ENCODE measurements at places on chromosomes 2 and 18. TPM values are rescaled to one million over a fixed set of nuclear protein-coding genes. Genes with fewer than 3 reads are reported as not detected.

The HTR2B gene
- not detected for total RNA-seq

GRCh38 chr18:519019-519879 is 18.7 kb upstream of the COLEC12 start:
- no peak overlapping the region for H3K4me3 ChIP-seq
- H3K36me3 ChIP-seq: no peaks in the 10 kb centered on the region
- H3K4me1 ChIP-seq: no peaks in the 10 kb centered on the region
- no peak overlapping the region for H3K27ac ChIP-seq
- peaks cover 28% of the 10 kb centered on the region for H3K27me3 ChIP-seq

GRCh38 chr18:71784777-71785176 is 759.4 kb downstream of the CBLN2 start:
- H3K4me3 ChIP-seq: no peak overlapping the region
- H3K4me1 ChIP-seq: no peaks in the 10 kb centered on the region
- H3K27ac ChIP-seq: no peak overlapping the region
- no peak for DNase-seq
- H3K27me3 ChIP-seq: no peaks in the 10 kb centered on the region
- H3K36me3 ChIP-seq: no peaks in the 10 kb centered on the region

DNA sequence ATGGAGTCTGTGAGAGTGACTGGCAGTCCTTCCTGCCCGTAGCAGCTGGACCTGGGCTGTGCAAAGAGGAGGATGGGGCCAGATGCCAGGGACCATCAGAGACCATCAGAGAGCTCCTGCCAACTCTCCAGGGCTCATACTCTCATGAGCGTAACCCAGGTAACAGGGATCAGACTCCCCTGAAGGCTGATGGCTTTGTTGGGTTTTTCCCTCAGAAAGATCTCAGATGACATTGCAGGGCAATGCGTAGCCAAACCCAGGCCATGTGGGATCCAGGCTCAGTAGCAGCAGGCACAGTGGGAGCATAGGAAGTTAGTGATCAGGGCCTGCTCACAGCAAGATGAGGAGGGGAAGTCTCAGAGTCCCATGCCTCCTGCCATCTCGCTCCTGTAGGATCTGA is 218.0 kb downstream of the LOXHD1 start:
- H3K36me3 ChIP-seq: peaks cover 7% of the 10 kb centered on the region
- H3K4me1 ChIP-seq: no peaks in the 10 kb centered on the region
- DNase-seq: no peak
- H3K27ac ChIP-seq: no peak overlapping the region
- H3K4me3 ChIP-seq: no peak overlapping the region

The EN1 gene
- total RNA-seq: not detected

GRCh38 chr2:73175663-73176204 is 26.6 kb upstream of the NOTO start:
- H3K27ac ChIP-seq: no peak overlapping the region
- H3K27me3 ChIP-seq: peaks cover 47% of the 10 kb centered on the region
- peak; percentile 54 for DNase-seq
- peak overlapping the region; percentile 51 for H3K4me3 ChIP-seq

GRCh38 chr2:17894005-17894404 is 15.5 kb downstream of the KCNS3 start:
- H3K27ac ChIP-seq: no peak overlapping the region
- DNase-seq: no peak
- H3K27me3 ChIP-seq: no peaks in the 10 kb centered on the region
- H3K36me3 ChIP-seq: no peaks in the 10 kb centered on the region

- H3K36me3 ChIP-seq: no peaks in the 10 kb centered on the region
- no peak overlapping the region for H3K27ac ChIP-seq
- DNase-seq: no peak
- H3K27me3 ChIP-seq: no peaks in the 10 kb centered on the region
Measured at GRCh38 chr2:26314243-26314642, 31.7 kb upstream of the SELENOI start.

The MARCO gene
- not detected for total RNA-seq

GRCh38 chr18:48820483-48821250 is 130.1 kb downstream of the SMAD7 start:
- H3K4me3 ChIP-seq: no peak overlapping the region
- H3K27me3 ChIP-seq: no peaks in the 10 kb centered on the region
- H3K4me1 ChIP-seq: no peaks in the 10 kb centered on the region
- no peak overlapping the region for H3K27ac ChIP-seq
- DNase-seq: no peak

DNA sequence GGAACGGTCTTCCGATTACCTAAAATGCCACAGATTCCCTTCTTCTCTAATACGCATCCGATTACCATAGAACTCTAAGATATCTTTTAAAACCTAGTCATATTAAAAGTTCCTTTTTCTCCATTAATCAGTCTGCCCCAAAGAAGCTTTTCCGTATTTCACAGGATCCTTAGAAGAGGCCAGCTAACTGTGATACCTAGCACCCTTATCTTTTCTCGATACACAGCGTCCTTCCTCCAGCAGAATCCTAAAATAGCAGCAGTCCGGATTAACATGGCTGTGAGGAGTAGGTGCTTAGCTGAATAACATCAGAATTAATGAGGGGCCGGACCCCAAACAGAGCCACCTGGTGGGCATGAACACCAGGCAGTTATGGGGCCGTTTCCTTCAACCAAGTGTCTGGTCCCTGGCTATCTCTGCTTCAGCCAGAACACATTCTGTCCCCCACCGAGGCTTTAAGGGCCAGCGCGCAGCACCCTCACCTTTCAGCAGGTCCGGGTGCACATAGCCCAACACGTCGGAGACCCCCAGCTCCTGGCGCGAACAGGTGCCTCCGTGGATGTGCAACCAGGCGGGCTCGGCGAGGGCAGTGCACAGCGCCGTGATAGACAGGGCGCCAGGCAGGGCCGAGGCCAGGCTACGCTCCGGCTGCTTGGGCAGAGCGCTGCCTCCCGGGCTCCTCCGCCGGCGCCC is 995 bp downstream of the TMEM127 start:
- DNase-seq: no peak
- H3K27me3 ChIP-seq: no peaks in the 10 kb centered on the region
- peaks cover 54% of the 10 kb centered on the region for H3K4me1 ChIP-seq
- H3K36me3 ChIP-seq: peaks cover 37% of the 10 kb centered on the region

DNA sequence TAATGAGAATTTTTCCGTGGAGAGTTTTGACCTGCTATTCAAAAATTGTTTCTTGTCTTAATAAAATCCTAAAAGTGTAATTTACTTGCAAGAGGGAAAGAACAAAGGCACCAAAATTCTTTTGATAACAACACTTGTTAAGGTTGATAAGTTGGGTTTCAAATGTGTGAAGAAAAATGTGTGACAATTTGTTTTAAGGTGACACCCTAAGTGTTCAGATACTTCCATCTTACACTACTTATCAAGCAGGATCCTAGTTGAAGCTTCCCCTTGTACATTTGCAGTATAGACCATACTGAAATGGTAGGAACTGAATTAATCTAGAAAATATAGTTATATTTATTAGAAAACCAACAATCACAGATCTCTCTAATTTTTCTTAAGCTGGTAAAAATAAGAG is 204.6 kb downstream of the ARHGAP15 start:
- no peaks in the 10 kb centered on the region for H3K4me1 ChIP-seq
- H3K27me3 ChIP-seq: no peaks in the 10 kb centered on the region
- H3K27ac ChIP-seq: no peak overlapping the region
- DNase-seq: no peak

DNA sequence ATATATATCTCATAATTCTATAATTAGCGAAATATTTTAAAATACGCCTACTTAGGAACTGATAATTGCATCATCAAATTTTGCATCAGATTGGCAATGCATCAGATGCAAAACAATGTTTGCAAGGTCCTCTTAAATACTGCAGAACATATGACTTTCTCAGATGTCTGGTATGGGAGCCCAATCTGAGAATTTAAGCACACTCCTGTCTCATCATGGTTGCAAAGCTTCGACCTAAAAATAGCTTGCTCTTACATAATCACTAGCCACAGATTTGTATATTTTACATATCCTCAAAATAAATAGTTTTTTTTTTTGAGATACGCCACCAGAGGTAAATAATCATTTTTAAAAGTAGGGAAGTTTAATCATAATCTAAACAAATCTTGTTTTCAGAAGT is 123.2 kb downstream of the CABYR start:
- H3K4me1 ChIP-seq: no peaks in the 10 kb centered on the region
- no peaks in the 10 kb centered on the region for H3K27me3 ChIP-seq
- H3K36me3 ChIP-seq: no peaks in the 10 kb centered on the region
- H3K27ac ChIP-seq: no peak overlapping the region
- DNase-seq: no peak

DNA sequence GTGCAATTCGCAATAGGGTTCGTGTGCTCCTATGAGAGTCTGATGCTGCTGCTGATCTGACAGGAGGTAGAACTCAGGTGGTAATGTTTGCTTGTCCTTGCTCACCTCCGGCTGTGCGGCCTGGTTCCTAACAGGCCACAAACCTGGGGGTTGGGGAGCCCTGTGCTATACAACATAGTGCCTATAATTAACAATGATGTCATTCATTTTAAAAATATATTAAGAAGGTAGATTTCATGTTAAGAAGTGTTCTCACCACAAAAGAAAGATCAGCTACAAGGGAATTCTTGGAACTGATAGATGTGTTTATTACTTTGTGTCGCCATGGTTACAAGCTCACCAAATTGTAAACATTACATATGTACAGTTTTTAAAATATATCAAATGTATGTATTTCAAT is 200.5 kb downstream of the GRB14 start:
- no peaks in the 10 kb centered on the region for H3K27me3 ChIP-seq
- DNase-seq: no peak
- H3K36me3 ChIP-seq: no peaks in the 10 kb centered on the region

The FNDC4 gene
- 5.3 TPM for total RNA-seq

The RGPD3 gene
- total RNA-seq: not detected

DNA sequence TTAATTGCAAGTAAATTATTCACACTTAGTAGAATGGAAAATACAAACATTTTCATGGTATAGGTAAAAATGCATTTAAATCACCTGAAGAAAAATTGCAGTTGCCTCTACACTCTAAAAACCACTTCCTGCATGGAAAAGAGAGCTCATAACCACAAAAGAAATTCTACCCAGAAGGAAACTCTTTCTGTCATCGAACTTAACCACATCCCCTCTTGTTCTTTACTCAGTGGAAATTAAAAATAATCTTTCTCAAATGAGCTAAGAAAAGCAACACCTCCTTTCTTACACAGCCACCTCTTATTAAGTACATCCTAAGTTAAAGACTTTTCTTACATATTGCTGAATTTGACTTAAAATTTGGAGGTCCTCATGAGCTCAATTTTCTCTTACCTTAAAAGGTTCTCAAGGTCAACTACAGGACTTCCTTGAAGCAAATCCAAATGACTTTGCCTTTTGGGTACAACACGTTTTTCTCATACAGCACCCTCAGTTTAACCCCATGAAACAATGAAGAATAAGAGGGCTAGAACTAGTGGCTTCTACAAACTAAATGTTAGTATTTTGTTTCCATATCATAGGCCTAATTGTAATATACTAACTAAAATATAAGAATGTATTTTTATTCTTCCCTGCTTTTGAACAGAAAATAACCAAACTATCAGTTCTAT is 109.1 kb upstream of the CRIM1 start:
- no peaks in the 10 kb centered on the region for H3K36me3 ChIP-seq
- H3K4me3 ChIP-seq: no peak overlapping the region
- no peaks in the 10 kb centered on the region for H3K4me1 ChIP-seq
- no peak for DNase-seq

- no peak for DNase-seq
- no peak overlapping the region for H3K27ac ChIP-seq
- H3K27me3 ChIP-seq: no peaks in the 10 kb centered on the region
- no peaks in the 10 kb centered on the region for H3K36me3 ChIP-seq
Measured at GRCh38 chr2:28052691-28053090, 162.2 kb downstream of the BABAM2 start.

DNA sequence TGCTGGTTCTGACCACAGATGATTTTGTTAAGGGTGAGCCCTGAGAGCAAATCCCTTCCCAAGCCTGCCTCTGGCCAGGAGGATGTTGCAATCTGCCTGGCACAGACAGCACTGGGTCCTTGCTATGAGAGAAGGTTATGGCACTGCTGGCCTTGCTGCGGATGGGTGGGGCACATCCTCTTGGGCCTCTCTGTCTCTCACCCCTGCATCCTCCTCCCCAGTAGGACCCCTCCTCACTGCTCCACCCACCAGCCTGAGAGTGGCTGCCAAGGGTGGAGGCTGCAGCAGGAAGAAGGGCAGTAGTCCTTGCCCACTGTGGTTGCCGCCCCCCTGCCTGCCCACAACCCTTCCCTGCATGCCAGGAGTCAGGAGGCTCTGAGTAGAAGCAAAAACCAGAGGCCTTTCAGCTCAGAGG is 180.9 kb downstream of the ZBTB7C start:
- H3K4me3 ChIP-seq: no peak overlapping the region
- H3K27me3 ChIP-seq: no peaks in the 10 kb centered on the region
- DNase-seq: peak; percentile 44
- H3K27ac ChIP-seq: peak overlapping the region; percentile 56
- no peaks in the 10 kb centered on the region for H3K36me3 ChIP-seq

- H3K4me1 ChIP-seq: peaks cover 33% of the 10 kb centered on the region
- H3K36me3 ChIP-seq: no peaks in the 10 kb centered on the region
- peaks cover 8% of the 10 kb centered on the region for H3K27me3 ChIP-seq
- no peak overlapping the region for H3K4me3 ChIP-seq
- no peak for DNase-seq
Measured at GRCh38 chr2:1614564-1614963, 129.8 kb downstream of the PXDN start.

DNA sequence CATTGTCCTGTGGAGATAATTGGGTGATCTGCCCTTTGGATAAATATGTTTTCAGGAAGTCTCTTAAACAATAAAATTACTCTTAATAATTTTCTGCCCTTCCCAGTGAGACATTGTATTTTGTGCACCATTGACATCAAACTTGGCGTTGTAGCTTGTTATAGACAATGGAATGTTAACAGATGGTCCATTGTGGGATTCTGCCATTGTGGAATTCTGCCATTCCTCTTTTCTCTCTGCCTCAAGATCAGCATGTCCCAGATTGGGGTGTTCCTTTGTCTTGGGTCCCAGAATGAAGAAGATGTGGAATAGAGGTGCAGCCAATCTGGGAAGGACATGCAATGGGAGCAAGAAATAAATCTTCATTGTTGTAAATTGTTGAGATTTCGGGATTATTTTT is 15.1 kb upstream of the LDAH start:
- no peaks in the 10 kb centered on the region for H3K4me1 ChIP-seq
- H3K27ac ChIP-seq: no peak overlapping the region
- H3K36me3 ChIP-seq: no peaks in the 10 kb centered on the region
- H3K27me3 ChIP-seq: peaks cover 58% of the 10 kb centered on the region

DNA sequence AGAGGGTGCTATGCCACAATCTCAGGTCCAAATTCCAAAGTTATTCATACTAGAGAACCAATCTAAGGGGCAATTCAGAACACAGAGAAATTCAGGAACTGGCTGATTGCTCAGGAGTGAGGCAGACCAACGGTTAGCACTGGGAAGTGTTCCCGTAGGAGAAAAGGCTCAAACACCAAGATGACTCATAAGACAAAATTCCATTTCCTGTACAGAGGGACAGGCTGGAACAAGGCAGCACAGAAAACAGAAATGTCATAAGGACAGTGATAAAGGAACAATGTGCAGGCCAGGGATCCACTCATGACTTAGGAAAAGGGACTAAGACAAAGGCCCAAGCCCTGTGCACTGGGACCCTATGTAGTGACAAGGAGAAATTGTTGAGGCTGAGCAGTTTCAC is 54.2 kb downstream of the PDE1A start:
- no peaks in the 10 kb centered on the region for H3K36me3 ChIP-seq
- no peak overlapping the region for H3K27ac ChIP-seq
- peak; percentile 55 for DNase-seq
- H3K4me1 ChIP-seq: peaks cover 8% of the 10 kb centered on the region
- H3K4me3 ChIP-seq: no peak overlapping the region

- peaks cover 15% of the 10 kb centered on the region for H3K4me1 ChIP-seq
- peak; percentile 90 for DNase-seq
- H3K36me3 ChIP-seq: no peaks in the 10 kb centered on the region
- H3K4me3 ChIP-seq: no peak overlapping the region
Measured at GRCh38 chr2:30293303-30293921, 62.1 kb downstream of the LBH start.

The EMILIN2 gene
- 0.07 TPM for total RNA-seq

The AMER3 gene
- total RNA-seq: not detected
